ENCODE measurements at places on chromosomes 1 and 21. TPM values are rescaled to one million over a fixed set of nuclear protein-coding genes. Genes with fewer than 3 reads are reported as not detected.
A peak's percentile ranks its signal among the peaks of the same experiment; 100 is the strongest.

- DNase-seq, result no peak
Measured at GRCh38 chr1:17622823-17623222, 83.3 kb downstream of the ARHGEF10L start.

- no peak for DNase-seq
Measured at GRCh38 chr21:35207322-35207721, 158.2 kb upstream of the RUNX1 start.

- no peak for DNase-seq
Measured at GRCh38 chr1:174839211-174839610, 160.5 kb upstream of the CACYBP start.

- DNase-seq, result no peak
Measured at GRCh38 chr1:40401473-40402201, 28.1 kb downstream of the SMAP2 start.

DNA sequence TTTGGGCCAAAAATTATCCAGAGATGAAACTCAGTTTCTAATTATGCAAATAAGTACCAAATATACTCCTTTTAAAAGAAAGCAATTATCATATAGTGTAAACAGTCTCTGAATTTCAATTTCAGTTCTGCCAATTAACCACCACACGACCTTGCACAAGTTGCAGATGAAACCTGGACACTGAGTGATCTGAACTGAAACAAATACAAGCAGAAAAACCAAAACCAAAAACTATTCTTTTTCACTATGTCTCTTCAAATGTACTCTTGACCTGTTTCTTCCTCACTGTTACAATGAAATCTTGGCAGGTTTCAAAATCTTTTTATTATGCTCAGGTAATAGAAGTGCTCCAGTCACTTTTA is 79.2 kb downstream of the TYW3 start:
- DNase-seq, result no peak

GRCh38 chr21:15932726-15933125 is 202.9 kb downstream of the USP25 start:
- DNase-seq, result no peak

GRCh38 chr1:13664451-13664850 is 35.5 kb upstream of the PRDM2 start:
- no peak for DNase-seq

GRCh38 chr1:63753591-63753990 is 20.2 kb upstream of the ROR1 start:
- DNase-seq, result no peak

DNA sequence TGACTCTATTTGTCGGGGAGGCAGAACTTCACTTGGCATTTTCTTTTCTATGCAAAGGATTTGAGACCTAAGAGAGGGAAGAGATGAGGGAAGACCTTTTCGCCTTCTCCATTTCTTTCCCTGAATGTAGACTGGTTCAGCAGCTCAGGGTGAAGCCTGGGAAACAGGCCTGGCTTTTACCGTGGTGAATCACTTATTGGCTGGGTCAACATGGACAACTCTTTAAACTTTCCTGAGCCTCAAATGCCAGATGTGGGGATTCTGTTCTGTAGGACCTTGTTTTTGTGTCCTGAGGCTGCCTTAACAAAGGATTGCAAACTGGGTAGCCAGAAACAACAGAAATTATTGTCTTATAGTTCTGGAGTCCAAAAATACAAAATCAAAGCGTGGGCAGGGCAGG is 455.8 kb upstream of the VAMP3 start:
- no peak for DNase-seq

DNA sequence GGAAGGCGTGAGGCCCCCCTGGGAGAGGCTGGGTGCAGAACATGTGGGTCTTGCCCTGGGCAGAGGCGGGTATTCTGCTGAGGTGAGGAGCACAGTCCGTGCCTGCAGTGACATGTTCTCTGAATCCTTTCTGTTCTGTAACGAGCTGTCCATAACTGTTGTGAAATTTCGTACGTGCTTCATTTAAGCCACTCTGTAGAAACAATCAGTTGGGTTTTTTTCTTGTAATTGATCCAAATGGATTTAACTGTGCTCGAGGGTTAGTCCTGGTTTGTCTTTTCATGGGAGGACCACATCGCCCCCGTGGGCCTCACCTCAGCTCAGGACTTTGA is 45.4 kb upstream of the DIP2A start:
- DNase-seq, result no peak

DNA sequence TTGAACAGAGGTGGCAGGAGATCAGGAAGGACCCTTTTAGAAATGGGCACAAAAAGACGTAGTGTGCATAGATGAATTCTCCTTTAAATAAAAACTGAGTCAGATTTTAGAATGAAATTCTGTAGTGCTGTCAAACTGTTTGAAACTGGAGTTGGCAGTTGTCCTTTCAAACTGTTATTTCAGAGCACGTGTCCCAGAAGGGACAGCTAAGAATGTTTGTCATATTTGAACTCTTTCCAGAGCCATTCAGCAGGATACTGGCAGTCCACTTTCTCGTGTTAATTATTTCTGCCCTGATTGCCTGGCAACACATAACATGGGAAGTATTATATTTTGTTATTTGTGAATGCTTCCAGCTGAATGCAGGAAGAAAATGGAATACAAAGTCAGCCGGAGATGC is 212.3 kb upstream of the DPYD start:
- no peak for DNase-seq

- peak; percentile 29 for DNase-seq
Measured at GRCh38 chr1:29454616-29455380, 218.5 kb downstream of the PTPRU start.

DNA sequence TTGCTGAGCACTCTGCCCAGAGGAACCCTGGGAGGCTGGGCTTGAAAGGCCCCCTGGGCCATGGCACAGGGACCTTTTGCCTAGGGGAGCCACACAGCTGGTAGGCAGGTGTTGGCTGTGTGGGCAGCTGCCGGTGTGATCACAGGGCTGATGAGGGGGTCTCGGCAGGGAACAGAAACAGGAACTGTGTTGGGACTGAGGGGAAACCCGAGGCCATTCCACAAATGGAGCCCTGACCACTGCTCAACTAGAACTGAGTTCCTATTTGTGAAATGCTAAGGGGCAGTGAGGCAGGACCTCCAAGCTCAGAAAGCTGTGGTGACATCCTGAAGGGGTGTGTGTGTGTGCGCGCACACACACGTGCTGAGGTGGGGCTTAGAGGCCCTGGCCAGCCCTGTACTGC is 6.4 kb upstream of the THEM5 start:
- no peak for DNase-seq

- DNase-seq, result no peak
Measured at GRCh38 chr1:218848009-218848408, 325.7 kb upstream of the LYPLAL1 start.

- DNase-seq, result peak; percentile 38
Measured at GRCh38 chr1:206739411-206740076, 31.0 kb upstream of the IL19 start.

- DNase-seq, result no peak
Measured at GRCh38 chr1:161866241-161866640, 100.1 kb downstream of the ATF6 start.

- no peak for DNase-seq
Measured at GRCh38 chr1:232593717-232594502, 36.0 kb downstream of the SIPA1L2 start.

- no peak for DNase-seq
Measured at GRCh38 chr1:24418898-24419628, 3.5 kb downstream of the NIPAL3 start.

GRCh38 chr1:116474921-116475849 is 95.6 kb downstream of the CD58 start:
- DNase-seq, result no peak

GRCh38 chr1:242318140-242318539 is 206.4 kb downstream of the PLD5 start:
- DNase-seq, result no peak

GRCh38 chr1:239944666-239945065 is 147.0 kb upstream of the FMN2 start:
- no peak for DNase-seq

DNA sequence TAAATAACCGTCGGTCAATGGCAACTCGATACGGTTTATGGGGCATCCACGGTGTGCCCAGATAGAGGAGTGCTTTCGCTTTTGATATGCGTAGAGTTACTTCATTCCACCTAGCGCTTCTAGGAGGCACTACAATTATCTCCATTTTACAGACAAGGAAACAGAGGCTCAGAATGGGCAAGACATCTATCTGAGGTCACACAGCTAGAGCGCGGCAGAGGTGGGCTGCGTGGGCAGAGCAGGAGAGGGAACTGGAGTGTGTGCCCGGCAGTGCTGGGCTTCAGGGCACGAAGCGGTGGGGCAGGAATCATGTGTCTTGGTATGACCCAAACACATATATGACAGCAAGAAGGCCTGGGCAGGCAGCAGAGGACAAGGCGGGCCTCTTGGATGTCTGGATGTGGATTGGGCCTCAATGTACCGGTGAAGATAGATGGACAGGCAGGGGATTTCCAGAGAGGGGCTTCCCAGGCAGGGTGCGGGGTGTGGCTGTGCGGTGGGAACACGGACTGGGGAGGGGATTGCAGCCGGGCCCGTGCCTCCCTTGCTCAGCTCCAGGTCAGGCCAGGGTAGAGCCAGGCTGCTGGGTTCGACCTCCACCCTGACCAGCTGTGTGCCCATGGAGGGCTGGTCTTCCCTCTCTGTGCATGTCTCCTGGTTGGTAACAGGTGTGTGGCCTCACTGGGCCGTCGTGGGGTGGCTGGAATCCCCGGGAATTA is 21.2 kb downstream of the TP73 start:
- DNase-seq, result no peak

DNA sequence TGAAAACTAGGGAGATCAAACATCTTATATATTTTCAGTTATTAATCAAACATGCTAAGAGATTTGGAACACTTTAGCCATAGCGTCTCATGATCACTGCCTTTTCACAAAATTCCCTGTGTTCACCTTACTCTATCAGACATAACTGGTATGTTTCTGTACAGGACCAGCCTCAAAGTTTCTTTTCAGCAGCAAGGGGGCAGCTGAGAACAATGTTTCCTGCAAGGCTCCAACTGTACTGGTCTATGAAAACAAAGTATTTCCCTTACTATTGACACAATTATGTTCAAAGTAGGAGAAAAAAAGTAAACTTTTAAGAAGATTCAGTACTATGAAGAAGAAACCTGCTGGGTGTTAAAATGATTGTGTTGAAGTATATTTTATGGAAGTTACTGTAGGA is 98.5 kb downstream of the ATF6 start:
- no peak for DNase-seq

Gene AADACL4
- total RNA-seq, result not detected

Gene YTHDF2
- total RNA-seq, result 114 TPM

Gene PM20D1
- not detected for total RNA-seq

Gene SELENBP1
- 36.9 TPM for total RNA-seq

Gene LRRC52
- not detected for total RNA-seq

Gene LCE3D
- total RNA-seq, result not detected

Gene LCE1F
- total RNA-seq, result not detected

Gene NDC1
- 92.6 TPM for total RNA-seq

Gene FNDC5
- 4.4 TPM for total RNA-seq

Gene GABRD
- total RNA-seq, result 2.7 TPM

Data from H7 (cell line).